ENCODE measurements at places on chromosomes 11 and 22.

DNA sequence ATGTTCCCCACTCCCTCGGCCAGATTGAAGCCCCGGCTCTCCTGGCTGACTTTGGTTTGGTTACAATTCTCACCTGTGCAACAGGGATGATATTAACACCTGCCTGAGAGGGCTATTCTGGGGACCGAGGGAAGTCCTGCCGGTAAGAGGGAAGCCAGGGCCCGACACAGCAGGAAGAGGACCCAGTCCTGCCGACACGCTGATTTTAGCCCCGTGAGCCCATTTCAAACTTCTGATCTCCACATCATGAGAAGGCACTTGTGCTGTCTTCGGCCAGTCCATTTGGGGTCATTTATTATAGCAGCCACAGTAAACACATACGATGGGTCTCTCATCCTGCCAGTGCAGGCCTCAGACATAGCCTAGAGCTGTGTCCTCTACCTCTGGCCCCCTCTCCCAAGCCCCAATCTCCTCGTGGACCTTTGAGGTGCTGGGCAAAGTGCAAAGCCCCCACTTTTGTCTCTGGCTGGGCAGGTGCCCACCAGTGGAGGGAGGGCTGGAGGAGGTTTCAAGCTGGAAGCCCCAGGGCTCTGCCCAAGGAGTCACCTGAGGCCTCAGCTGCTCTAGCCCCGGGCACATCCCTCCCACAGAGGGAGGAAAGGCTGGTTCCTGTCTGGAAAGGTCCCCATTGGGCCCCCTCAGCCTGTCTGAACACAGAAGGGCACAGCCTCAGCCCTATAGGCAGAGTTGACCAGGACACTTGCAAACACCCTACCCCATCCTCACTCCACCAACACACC lies 59.1 kb upstream of the FGF3 start:
- DNase-seq = no peak

DNA sequence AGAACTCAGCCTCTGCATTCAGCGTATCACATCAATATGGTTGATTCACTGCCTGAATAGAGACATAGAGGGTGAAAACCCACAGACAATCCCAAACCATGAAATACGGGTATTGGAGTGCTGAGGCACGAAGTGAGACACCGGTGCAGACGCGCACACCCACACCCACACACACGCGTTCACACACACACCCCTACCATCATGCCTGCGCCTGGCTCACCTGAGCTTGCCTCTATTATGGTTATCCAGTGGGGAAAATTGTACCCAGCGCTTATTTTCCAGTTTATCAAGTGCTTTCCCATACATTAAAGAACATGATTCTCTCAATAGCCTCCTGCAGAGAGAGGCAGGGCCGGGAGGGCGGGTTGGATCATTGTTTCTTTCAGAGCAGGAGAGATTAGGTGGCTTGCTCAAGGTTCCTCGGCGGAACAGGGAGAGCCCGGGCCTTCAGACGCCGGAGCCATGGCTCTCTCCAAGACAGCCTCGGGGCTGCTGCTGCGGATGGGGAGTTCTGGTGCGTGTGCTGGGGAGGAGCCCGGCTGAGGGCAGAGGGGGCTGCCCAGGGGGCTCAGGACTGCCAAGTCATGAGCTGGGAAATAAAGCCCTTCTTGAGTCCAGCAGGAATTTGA lies 78.9 kb upstream of the THY1 start:
- no peak for DNase-seq

- DNase-seq = no peak
These were observed 102.4 kb downstream of the ARHGAP42 start for GRCh38 chr11:100789500-100789899.

DNA sequence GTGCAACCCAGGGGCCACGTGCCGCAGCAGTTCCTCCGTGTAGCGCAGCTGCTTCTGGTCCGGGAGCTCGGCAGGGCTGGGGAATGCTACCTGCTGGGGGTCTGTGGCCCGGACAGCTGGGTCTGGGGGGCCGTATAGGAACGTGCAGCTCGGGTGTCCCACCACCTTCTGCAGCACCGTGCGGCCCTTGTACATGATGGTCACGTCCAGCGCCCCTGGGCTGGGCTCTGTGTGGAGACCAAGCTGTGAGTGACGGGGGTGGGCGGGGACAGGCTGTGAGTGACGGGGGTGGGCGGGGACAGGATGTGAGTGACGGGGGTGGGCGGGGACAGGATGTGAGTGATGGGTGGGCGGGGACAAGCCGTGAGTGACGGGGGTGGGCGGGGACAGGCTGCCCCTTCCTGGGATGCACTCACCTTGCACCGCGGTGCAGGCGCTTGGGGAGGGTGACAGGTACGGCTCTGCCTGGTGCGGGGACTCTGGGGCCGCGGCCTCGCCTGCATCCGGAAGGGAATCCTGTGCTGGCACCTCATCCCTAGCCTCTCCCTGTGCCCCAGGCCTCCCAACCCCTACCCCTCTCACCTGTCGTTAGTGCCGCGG lies 2.3 kb downstream of the IRF7 start:
- DNase-seq = peak; percentile 84

DNA sequence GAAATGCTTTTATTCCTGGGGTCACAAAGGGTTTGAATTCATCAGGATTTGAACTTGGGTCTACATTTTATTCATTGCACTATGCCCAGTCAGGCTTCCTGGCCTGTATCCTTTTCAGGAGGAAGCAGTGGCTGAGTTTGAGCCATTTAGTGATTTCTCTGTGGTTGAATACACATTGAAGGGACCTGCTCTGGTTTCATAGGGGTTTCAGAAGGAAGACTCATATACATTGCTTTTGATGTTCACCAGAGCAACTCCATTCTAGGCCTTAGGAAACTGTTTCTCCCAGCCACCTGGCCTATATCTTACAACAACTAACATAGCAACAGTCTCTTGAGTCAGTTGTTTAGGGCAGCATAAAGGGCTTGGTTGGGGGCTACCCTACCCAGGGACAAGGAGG lies 165.7 kb downstream of the INSC start:
- no peak for DNase-seq

- no peak for DNase-seq
These were observed 14.1 kb downstream of the SLC25A1 start for GRCh38 chr22:19164425-19164824.

- DNase-seq = no peak
These were observed 10.7 kb downstream of the IL2RB start for GRCh38 chr22:37138849-37139561.

DNA sequence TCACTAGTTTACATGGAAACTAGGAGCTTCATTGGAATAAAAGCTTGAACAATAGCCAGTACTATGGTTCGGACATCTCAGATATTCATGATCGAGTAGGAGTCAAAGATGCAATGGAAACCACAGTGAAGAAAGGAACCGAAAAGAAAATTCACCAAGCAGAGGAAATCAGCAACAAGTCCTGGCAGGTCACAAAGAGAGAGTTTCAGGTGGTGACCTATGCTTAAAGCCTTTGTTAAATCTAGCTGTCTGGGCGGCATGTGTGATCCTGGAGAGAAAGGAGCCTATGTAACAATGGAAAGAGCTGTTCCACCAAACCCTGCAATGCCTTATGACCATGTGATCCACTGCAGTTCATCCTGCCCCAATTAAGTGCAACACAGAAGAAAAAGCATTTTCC lies 68.9 kb upstream of the POU2AF2 start:
- no peak for DNase-seq

GRCh38 chr11:2459016-2459725 lies 14.4 kb downstream of the KCNQ1 start:
- DNase-seq = no peak

GRCh38 chr11:13284776-13285588 lies 7.4 kb downstream of the BMAL1 start:
- no peak for DNase-seq

GRCh38 chr22:43476341-43476740 lies 64.5 kb downstream of the MPPED1 start:
- DNase-seq = no peak
